ENCODE measurements at places on chromosomes 7 and 10.

DNA sequence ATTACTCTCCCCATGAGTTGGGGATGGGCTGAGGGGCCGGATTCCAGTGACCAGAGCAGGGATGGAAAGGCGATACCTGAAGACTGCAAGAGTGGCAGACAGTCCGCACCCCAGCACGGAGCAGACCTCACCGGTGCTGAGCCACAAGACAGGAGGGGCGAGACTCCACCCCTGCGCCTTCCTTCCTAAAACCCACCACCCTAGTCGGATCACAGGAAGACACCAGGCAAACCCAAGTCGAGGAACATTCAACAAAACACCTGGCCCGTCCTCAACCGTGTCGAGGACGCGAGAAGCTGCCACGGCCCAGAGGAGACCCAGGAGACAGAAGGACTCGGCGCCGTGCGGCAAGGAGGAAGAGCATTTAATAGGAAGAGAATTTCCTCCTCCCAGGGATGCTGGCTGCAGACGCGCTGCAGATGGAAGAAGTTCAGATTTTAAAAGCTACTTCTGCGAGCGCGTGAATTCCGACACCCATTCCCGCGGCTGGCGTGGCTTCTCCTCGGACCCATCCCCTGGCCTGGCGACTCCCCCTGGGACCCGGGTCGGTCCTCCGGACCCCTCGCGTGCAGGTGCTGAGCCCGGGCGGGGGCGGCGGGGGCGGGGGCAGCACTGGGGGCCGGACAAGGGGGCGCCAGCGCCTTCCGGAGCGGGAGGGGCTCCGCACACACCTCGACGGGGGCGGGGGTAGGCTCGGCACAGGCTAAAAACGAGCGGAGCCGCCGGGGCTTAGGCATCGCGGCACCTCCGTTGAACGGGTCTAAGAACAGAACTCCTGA is 563 bp upstream of the UTF1 start:
- DNase-seq, result no peak

- DNase-seq, result no peak
Observed at GRCh38 chr10:64275774-64276173, 754.6 kb downstream of the REEP3 start.

- DNase-seq, result peak; percentile 14
Observed at GRCh38 chr10:46266306-46266985, 20.4 kb upstream of the ANTXRL start.

- DNase-seq, result peak; percentile 97
Observed at GRCh38 chr7:99380823-99381663, 6.5 kb downstream of the ARPC1B start.

- no peak for DNase-seq
Observed at GRCh38 chr10:95181726-95182125, 12.3 kb upstream of the ACSM6 start.

GRCh38 chr10:62244785-62245467 is 23.7 kb downstream of the RTKN2 start:
- no peak for DNase-seq

DNA sequence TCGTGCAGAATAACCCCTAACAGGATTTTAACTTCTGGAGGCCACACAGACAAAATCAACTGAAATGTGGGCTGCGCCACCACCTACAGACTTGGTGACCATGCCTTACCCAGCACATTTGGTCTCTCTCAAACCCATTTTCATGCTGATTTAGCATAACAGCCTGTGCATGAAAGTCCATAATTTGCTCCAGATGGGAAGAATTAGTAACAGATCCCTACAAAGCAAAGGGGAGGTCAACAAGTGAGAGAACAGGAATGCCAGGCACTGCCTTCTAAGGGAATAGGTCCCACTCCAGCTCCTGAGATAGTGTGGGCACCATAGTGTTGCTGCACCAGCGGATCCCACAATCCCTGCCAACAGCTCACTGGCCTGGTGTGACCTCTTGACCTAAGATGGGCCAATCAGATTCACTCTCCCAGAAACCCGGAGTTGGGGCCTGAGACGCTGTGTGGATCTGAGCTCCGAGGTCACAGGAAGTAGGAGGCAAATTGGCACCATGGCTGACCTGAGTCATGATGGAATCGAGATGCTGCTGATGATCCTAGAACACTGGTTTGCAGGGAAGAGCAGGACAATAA is 32.4 kb downstream of the SLIT1 start:
- no peak for DNase-seq

DNA sequence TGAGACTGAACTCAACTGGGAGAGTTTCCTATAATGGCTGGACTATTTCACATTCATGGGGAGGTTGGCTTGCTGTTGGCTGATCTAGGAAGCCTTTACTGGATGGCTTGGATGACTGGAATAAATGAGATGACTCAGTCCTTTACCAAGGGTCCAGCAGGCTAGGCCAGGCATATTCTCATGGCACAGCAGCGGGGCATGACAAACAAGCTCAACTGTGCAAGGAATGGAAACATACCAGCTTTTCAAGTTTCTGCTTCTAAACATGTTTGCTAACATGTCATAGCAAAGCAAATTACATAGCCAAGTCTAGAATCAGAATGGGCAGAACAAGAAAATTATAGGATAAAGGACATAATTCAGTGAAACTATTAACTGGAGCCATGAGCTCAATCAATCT is 46.8 kb upstream of the CRTAC1 start:
- no peak for DNase-seq

DNA sequence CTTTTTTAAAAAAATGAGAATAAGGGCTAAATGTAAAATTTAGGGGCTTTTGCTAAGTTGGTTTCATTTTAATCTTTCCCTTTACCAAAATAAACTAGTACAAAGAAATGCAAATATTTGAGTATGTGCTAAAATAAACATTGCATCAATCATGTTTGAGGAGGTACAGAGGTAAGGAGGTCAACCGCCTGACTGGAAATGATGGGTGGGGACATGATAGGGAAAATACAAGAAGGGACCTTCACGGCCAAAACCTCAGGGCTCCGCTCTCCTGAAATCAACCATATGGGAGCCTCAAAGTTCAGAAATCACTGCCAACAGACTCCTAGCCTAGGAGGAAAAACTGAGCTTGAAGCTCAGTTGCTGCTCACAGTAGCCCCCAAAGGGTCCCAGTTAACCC is 207.6 kb downstream of the AHR start:
- no peak for DNase-seq

DNA sequence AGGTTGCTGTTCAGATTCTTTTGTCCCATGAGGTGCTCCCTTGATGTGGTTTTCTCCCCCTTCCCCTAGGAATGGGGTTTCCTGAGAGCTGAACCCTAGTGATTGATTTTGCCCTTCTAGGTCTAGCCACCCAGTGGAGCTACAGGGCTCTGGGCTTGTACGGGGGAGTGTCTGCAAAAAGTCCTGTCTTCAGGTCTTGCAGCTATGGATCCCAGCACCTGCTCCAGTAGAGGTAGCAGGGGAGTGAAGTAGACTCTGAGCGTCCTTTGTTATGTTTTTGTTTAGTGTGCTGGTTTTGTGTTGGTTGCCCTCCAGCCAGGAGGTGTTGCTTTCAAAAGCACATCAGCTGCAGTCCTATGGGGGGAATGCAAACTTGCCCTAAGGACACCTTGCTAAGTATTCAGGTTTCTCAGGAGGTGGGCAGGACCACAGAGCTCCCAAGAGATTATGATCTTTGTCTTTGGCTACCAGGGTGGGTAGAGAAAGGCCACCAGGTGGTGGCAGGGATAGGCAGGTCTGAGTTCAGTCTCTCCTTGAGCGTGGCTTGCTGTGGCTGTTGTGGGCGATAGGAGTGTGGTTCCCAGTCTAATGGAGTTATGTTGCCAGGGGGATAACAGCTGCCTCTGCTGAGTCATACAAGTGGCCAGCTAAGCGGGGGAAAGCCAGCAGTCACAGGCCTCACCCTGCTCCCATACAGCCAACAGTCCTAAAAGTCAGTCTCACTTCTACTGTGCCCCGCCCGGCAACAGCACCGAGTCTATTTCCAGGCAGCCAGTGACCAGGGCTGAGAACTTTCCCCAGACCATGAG is 92.4 kb upstream of the JCAD start:
- no peak for DNase-seq

- DNase-seq, result peak; percentile 56
Observed at GRCh38 chr10:102115775-102116174, 4.4 kb downstream of the LDB1 start.

DNA sequence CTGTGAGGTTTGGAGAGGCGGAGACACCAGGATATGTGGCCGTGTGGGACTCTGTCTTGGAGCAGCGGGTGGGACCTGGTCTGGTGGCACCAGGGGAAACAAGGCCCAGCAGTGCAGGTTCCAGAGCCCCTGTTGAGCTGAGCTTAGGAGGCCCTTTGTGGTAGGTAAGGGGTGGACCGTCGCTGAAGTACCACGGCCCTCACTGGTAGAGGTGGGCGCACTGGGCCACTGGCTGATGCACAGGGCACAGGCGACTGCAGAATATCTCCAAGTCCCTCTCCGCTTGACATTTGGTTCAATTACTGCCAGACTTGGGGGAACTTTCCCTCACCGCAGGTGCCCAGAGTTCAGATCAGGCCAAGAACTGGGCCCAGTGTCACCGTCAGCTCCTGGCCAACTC is 27.3 kb downstream of the DOCK1 start:
- no peak for DNase-seq

DNA sequence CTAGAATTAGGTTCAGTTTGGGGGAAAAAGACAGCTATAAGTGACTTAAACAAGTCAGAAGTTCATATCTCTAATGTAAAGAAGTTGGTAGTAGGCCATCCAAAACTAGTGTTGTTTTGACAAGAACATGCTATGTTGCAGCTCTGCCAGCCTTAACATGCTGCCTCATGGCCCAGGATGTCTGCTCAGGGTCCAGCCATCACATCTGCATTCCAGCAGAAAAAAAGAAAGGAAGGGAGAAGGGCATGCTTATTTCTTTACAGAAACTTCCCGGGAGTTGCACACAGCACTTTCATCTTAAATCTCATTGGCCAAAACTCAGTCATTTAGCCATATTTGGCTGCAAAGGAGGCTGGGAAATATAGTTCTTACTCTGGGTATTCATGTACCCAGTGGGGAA is 400.4 kb upstream of the PODXL start:
- DNase-seq, result no peak

DNA sequence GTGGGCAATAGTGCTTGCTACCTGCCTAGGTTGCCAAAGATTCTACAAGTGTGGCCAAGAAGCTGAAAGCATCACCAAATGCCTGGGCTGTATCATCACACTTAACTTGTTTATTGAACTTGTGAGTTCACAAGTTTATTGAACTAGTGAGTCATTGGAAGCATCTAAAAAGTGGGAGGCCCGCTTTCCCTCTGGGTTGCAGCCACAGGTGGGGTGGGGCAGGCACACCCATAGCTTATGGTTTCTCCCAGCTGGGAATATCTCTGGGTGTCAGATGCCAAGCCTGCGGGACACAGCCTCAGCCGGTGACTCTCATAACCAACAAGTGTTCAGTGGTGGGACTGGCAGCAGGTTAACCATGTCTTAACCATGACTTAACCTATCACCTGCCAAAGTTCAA is 145.9 kb upstream of the FAM13C start:
- no peak for DNase-seq

DNA sequence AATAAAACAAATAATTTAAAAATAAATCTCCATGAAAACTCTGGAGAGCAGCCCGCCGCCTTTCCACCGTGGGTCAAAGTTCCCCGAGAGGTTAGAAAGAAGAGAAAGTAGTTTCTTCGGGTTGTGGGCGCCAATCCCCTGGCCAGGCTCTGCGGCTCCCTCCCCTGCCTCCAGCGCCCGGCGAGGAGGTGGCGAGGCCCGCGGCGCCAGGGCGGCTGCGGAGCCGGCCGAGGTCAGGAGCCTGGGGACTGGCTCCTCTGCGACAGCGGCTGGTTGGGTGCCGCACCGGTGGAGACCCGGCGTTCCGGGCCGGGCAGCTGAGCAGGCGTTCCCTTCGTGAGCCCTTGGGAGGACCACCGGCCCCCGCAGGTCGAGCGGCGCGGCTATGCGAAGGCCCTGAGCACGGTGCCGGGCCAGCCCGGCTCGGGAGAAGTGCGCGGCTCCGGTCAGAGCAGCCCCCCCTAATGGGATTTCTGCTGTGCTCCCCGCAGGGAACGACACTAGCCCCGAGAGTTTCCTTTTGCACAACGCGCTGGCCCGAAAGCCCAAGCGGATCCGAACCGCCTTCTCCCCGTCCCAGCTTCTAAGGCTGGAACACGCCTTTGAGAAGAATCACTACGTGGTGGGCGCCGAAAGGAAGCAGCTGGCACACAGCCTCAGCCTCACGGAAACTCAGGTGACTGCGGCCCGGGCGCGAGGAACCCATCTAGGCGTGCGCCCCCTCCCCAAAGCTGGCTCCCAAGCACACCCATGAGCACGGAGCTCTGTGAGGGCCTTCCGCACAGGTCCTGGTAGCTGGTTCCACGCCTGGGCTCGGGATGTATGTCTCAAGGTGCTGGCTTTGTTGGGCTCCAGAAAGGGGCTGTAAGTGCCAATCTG is 2.8 kb downstream of the EMX2 start:
- no peak for DNase-seq

DNA sequence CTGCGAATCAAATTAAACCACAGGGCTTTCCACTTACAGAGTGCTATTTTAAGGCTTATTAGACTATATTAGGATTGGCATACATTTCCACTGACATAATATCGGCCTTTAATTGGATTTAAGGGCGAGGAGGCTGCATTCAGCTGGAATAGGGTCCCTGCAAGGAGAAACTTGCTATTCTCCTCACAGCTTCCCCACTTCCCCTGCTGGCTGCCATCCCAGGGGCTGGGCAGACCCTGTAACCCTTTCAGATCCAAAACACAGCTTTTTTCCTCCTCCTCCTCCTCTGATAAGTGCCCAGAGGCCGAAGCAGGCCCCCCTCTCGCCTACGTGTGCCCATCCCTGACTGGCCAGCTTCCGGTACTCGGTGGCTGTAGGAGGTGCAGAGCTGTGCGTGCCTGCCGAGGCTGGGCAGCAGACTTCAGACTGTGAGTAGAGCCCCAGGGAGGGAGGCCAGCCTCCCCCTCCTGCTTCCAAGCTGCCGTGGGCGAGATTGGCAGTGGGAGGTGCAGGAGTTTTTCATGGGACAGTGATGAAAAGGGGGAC is 224.2 kb downstream of the PLXNA4 start:
- no peak for DNase-seq

DNA sequence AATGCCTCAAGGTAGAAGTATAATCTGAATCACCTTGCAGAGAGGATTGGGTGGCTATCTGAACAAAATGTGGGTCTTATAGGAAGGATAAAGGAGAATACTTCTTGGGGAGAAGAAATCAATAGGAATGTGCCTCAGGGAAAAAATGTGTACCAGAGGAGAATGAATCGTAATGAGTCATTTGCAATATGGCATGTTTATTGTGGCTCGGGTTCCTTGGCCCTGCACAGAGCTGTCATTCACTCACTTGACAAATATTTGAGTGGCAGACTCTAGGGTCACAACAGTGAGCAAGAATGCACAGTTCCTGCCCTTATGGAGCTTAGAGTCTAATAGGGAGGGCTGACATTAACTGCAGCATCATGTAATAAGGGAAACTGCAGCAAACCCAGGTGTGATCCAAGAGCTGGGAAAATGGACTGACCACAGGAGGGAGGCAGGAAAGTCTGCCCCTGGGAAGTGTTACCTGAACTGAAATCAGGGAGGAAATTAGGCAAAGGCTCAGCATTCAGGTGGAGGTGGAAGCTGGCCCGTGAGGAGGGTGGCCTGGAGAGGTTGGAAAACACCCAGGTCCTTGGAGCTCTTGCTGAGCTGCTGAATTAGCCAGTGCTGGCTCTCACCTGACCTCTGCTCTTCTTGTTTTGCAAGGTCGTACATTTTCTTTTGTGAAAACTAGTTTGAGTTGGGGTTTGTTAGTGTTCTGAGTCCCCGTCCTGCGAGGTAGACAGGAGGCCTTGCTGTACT is 203.9 kb downstream of the FRMD4A start:
- DNase-seq, result no peak
